ACHN (cell line): ENCODE measurements at places on chromosomes 3 and 15.
A peak's percentile ranks its signal among the peaks of the same experiment; 100 is the strongest.

GRCh38 chr3:8324747-8325146 lies 176.9 kb upstream of the LMCD1 start:
- DNase-seq: peak; percentile 25

GRCh38 chr3:128283421-128283820 lies 130.1 kb downstream of the EEFSEC start:
- DNase-seq: no peak

- DNase-seq: no peak
Measured at GRCh38 chr3:66489581-66489980, 11.2 kb downstream of the LRIG1 start.

- DNase-seq: no peak
Measured at GRCh38 chr3:162569314-162569713, 1072.7 kb downstream of the OTOL1 start.

- no peak for DNase-seq
Measured at GRCh38 chr3:49654955-49655556, 19.1 kb upstream of the APEH start.

DNA sequence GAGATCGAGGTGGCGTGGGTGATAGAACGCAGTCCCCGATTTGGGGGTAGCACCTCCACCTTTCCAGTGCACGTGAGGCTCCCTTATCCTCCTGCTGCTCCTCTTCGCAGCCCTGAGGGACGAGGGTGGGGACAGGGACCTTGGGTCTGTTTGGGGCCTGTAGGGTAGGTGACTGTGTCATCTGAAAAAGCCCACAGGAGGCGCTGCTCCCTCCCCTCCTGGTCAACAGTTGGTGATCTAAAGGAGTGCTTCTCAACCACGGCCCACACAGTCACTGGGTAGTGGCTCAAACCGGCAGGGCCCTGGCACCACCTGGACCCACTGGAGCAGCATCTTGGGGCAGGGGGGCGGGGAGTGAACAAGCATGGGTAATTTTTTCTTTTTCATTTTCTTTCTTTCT lies 7.1 kb downstream of the LRRK1 start:
- DNase-seq: peak; percentile 8

- DNase-seq: no peak
Measured at GRCh38 chr3:189286188-189286587, 114.4 kb downstream of the TPRG1 start.

GRCh38 chr3:139897759-139898158 lies 37.2 kb upstream of the CLSTN2 start:
- no peak for DNase-seq

- no peak for DNase-seq
Measured at GRCh38 chr3:126867863-126868200, 115.1 kb upstream of the PLXNA1 start.

GRCh38 chr3:152832046-152832445 lies 2.9 kb upstream of the P2RY1 start:
- no peak for DNase-seq

- DNase-seq: no peak
Measured at GRCh38 chr3:66449411-66449974, 51.3 kb downstream of the LRIG1 start.

- DNase-seq: no peak
Measured at GRCh38 chr3:50325113-50325480, 2.6 kb upstream of the HYAL2 start.

DNA sequence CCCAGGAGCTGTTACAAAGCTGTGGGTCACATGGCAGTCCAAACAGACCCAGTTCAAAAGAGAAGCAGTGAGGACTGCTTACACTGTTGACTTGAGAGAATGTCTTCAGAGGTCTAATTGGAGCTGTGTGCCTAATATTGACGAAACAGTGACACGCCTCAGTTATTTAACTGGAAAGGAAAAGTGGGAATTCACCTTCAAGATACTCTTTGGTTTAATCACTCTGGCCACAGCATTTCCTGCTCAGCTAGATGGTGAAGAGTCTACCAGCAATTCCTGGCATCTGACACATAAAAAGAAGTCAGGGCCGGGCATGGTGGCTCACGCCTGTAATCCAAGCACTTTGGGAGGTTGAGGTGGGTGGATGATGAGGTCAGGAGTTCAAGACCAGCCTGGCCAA lies 326.4 kb downstream of the SV2B start:
- peak; percentile 29 for DNase-seq

DNA sequence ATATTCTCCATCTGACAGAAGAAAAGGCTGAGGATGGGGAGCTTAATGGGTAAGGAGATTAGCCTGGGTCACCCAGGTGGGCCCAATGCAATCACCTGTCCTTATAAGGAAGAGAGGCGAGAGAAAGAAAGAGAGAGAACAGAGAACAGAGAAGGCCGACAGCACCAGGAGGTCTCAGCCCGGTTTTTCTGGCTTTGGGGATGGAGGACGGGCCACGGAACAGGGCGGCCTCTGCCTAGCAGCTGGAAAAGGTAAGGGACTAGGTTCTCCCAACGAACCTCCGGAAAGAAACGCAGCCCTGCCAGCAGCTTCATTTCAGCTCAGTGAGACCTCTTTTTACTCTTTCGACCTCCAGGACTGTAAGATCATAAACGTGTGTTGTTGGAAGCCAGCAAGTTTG lies 196.0 kb upstream of the LYSMD4 start:
- no peak for DNase-seq

DNA sequence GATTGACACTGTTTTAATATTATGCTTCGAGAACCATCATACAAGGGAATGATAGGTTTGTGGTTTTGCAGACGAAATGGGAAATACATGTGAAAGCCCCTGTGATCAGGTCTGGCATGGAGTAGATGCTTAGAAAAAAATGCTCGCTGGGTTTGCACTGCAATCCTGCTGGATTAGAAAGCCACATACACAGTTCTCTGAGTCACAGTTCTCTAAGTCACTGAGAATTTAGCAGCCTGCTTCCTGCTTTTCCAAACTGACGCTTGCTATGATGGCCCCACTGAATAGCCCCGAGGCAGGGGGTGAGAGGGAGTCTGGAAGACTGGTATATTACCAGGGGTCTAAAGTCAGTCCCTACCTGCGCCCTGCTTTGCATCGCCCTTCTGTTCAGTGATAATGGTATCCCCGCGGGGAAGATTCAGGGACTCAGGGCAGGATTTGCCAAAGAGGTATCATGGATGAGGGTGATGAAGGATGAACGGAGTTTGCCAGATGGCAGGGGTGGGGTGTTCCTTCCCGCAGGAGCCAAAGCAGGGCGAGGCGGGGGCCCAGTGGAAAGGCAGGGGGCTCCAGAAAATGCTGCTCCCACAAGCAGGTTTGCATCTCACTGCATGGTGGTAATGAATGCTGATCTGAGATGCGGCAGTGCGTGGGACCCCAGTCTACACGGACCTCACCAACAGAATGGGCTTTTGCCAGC lies 82.3 kb downstream of the IQSEC1 start:
- DNase-seq: peak; percentile 52

- DNase-seq: no peak
Measured at GRCh38 chr3:54761637-54762036, 166.2 kb downstream of the LRTM1 start.

DNA sequence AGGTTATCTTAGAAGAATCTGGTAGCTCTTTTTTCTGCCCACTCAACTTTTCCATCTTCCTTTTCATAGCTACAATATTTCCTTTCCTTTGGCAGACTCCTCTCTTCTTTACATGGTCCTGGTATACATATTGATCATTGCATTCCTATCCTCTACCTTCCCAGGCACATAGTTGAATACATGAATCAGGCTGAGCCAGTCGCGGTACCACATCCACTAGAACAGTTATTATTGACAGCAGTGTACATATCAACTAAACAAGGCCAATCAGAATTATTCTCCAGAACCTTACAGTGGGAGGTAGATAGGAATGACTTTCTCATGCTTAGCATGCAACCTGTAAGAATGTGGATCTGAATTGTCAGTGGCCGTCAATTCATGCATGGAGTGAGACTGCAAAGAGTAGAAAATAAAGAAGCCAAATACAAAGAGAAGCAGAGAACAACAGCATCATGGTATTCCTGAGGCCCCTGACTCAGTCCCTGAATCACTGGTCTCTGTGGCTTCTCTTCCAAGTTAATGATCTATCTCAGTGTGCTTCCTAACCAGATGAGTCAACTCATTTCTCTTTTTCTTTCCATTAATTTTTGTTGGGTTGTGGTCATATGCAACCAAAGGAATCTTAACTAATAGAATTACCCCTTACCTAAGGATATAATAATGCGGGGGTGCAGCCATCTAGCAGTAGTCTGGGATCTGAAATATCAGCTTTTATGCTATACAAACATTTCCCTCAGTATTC lies 60.9 kb upstream of the DCBLD2 start:
- DNase-seq: peak; percentile 96

DNA sequence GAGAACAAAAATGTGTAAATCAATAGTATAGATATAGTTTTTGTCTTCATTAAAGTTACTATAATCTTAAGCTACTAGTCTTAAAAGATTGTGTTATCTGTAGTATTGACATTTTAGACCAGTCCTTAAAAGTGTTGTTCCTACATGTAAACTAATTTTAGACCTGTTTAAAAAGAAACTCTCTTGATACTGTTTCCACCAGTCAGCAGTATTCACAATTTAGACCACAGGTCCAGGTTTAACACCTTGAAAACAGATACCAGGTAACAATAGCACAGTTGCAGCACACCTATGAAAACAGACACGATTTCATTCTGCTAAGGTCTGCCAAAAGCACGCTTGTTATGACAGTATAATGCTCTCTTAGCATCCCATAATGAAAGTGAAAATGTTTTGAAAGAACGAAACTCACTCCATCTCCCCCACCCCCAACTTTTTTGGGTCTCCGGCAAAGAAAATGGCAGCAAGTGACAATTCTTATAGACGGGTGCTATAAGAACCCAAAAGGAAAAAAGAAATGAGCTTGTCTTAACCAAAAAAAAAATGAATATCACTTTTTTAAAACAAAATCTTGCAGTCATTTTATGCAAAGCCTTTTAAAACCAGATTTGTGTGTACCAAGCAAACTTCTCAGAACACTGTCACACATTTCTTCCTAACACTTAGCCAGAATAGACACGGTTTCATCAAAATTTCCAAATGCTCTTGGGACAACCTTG lies 1.6 kb downstream of the EIF4E3 start:
- DNase-seq: no peak

DNA sequence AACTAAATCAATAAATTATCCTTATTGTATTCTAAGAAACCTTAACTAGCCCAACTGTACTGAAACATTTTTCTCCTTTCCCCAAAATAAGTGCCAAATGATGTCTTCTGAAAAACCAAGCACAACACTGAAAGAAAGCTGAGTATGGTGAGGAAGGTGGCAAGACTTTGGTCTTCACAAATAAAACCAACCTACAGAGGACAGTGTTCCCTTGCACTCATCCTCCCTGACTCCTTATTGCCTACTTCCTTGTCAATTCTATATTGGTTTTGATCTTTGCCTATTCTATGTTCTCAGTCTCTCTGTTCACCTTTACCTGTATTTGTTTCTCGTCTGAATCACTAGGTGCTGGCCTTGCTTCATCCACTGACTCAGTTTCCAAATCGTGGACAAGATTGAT lies 490.1 kb upstream of the ZNF385D start:
- DNase-seq: no peak

GRCh38 chr3:67312155-67312554 lies 314.0 kb downstream of the KBTBD8 start:
- DNase-seq: no peak

- DNase-seq: no peak
Measured at GRCh38 chr3:157471064-157471463, 32.2 kb downstream of the VEPH1 start.

DNA sequence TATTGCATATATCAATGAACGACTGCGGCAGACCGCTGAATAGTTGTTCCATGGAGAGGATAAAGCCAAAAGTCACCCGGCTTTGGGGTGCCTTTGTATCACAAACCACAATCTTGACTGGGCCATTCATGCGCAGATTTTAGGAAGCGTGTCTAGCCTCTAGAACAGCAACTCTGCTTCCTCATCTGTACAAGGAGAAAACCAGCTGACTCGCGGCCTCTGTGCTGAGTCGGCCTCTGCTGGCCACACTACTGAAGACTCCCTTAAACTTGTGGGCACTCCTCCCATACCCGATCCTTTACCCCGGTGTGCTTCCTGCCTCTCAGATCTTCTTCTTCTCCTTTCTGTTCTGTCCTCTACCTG lies 872 bp downstream of the DLEC1 start:
- no peak for DNase-seq

DNA sequence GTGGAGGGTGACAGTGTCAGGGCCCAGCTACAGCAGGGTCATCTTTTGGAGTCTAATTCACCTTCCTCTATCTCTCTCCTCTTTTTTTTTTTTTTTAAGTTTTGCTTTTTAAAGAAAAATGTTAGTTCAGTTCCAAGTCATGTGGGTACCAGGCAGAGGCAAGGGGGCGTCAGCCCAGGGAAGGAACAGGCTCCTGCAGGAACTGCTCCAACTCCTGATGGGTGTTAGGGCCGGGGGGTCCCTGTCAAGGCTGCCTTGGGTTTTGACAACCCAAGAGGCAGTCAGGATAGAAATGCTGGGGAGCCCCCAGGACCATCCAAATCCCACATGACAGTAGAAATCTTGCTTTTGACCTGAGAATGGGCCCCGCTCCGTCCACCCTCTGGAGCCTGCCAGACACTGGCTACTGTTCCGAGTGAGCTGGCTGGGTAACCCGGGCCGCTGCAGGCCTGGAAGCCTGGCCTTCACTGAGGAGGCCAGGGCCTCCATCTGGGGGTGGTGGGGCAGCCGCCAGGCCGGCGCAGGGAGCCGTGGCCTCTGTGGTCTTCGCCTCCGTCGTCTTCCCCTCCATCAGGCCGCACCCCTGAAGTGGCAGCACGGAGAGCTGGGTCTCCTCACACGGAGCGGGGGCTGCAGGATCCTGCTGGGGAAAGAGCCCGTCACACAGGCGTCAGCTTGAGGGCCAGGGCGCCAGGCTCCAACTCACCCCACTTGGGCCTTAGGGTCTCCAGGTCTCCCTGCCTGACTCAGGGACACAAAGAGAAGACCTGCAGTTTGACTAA lies 24.2 kb downstream of the RNU5B-1 start:
- DNase-seq: no peak

DNA sequence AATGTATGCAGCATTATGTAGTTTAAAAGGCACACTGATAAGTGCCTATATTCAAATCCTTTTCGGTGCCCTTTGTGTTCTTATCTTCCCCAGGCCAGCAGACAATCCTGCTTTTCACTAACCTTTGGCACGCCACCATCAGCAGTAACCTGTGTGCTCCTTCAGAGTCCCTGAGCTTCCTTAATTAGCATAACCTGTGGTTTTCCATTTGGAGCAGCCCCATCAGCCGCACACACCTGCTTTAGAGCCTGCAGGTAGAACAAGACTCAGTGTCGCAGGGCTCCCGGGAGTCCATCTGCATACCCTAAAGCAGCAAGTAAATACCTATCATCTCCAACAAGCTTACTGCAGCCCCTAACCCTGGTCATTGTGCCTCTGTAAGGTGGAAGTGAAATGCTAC lies 755.1 kb downstream of the ROBO2 start:
- DNase-seq: no peak

DNA sequence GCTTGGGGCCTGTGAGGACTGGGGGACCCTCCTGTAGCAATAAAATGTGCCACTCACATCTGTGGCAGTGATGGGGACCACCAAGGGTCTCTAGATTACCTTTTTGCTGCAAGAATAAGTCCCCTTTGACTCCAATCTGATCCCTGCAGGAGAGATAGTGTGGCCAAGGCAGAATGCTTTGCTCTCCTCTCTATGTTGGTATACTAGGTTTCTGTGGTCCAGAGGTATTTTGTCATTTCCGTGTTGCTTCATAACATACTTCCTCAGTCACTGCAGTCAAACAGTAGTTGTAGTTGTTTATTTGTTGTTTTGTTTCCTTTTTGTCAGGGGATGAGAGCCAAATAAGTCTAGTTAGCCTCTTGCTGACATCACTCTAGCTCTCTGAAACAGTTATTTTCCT lies 13.1 kb upstream of the NAALADL2 start:
- no peak for DNase-seq

GRCh38 chr3:11629716-11630115 lies 14.0 kb downstream of the VGLL4 start:
- DNase-seq: no peak
